ENCODE measurements at places on chromosomes 16 and 17. TPM values are rescaled to one million over a fixed set of nuclear protein-coding genes. Genes with fewer than 3 reads are reported as not detected.

The NOMO2 gene
- 120 TPM for total RNA-seq

The NUDT21 gene
- 78.7 TPM for total RNA-seq

The KRT20 gene
- total RNA-seq, result not detected

The SHBG gene
- not detected for total RNA-seq

The ITGAL gene
- total RNA-seq, result not detected

The CCL23 gene
- total RNA-seq, result 0.98 TPM

The PYY gene
- 0.33 TPM for total RNA-seq

The MPP2 gene
- total RNA-seq, result 0.38 TPM
